ENCODE measurements at places on chromosomes 1 and 21.

GRCh38 chr21:41321908-41322495 lies 5.4 kb downstream of the FAM3B start:
- DNase-seq, result no peak

- DNase-seq, result no peak
Measured at GRCh38 chr1:15337656-15338402, 71.9 kb upstream of the EFHD2 start.

DNA sequence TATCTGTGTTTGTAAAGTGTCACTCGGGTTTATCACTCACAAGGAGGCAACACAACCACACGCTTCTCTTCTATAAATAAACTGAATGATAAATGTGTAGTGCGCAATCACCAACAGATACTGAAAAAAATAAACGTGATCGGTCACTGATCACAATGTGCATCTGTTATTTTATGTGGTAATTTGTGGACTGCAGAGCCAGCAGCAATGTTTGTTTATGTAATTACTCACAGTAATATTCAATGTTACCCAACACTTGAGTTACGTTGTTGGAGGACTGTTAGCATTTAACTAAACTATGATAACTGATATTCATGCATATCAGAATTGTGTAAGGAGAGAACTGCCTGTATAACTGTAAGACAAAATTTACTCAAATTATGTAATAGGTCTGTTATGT lies 129.6 kb downstream of the USH2A start:
- DNase-seq, result no peak

GRCh38 chr21:45254460-45254930 lies 33.2 kb downstream of the POFUT2 start:
- DNase-seq, result no peak

DNA sequence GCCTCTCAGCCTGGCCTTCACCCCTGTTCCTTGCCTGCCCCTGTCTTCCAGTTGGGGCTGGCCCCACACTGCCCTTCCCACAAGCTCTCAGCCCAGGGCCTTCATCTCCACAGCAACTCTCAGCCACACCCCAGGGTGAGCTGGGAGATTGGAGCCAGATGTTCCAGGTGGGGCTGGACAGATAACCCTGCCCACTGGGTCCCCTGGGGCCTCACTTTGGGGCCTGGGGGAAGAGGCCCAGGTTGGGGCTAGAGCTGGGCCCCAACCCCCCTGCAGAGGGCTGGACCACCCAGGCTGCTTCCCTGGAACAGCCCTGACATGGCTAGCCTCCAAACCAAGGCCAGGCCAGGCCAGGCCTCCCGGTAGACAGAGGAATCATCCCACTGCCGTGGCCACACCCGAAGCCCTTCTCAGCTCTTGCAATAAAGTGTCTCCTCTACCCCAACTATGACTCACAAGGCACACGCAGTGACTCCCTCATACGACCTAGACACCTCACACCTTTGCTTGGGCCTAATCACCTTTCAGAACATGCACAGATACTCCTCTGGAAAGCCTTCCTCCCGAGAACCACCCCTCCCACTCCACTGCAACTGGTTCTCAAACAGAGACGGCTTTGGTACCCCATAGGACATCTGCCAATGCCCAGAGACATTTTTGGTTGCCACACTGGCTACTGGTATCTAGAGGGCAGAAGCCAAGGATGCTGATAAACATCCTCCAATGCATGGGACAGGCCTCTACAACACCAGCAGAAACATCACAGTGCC lies 22.2 kb downstream of the SLC2A1 start:
- DNase-seq, result no peak

- DNase-seq, result no peak
Measured at GRCh38 chr1:17624611-17625233, 85.2 kb downstream of the ARHGEF10L start.

All from CD4-positive, alpha-beta T cell treated with Interleukin-21 for 1 hour (primary cell).